ENCODE measurements at places on chromosomes 4 and X.

GRCh38 chr4:86939729-86940575 is 5.1 kb downstream of the AFF1 start:
- peak overlapping the region; percentile 23 for H3K4me3 ChIP-seq
- H3K36me3 ChIP-seq, result peaks cover 3% of the 10 kb centered on the region
- H3K27ac ChIP-seq, result peak overlapping the region; percentile 80
- peak; percentile 53 for DNase-seq
- no peaks in the 10 kb centered on the region for H3K27me3 ChIP-seq

GRCh38 chr4:136400829-136401228 is 1131.5 kb downstream of the PCDH18 start:
- DNase-seq, result no peak
- no peaks in the 10 kb centered on the region for H3K4me1 ChIP-seq
- H3K36me3 ChIP-seq, result no peaks in the 10 kb centered on the region
- H3K27me3 ChIP-seq, result no peaks in the 10 kb centered on the region

GRCh38 chrX:126557151-126557550 is 4.5 kb upstream of the DCAF12L1 start:
- DNase-seq, result no peak
- no peaks in the 10 kb centered on the region for H3K36me3 ChIP-seq
- H3K27ac ChIP-seq, result no peak overlapping the region
- H3K27me3 ChIP-seq, result no peaks in the 10 kb centered on the region
- H3K4me1 ChIP-seq, result no peaks in the 10 kb centered on the region

DNA sequence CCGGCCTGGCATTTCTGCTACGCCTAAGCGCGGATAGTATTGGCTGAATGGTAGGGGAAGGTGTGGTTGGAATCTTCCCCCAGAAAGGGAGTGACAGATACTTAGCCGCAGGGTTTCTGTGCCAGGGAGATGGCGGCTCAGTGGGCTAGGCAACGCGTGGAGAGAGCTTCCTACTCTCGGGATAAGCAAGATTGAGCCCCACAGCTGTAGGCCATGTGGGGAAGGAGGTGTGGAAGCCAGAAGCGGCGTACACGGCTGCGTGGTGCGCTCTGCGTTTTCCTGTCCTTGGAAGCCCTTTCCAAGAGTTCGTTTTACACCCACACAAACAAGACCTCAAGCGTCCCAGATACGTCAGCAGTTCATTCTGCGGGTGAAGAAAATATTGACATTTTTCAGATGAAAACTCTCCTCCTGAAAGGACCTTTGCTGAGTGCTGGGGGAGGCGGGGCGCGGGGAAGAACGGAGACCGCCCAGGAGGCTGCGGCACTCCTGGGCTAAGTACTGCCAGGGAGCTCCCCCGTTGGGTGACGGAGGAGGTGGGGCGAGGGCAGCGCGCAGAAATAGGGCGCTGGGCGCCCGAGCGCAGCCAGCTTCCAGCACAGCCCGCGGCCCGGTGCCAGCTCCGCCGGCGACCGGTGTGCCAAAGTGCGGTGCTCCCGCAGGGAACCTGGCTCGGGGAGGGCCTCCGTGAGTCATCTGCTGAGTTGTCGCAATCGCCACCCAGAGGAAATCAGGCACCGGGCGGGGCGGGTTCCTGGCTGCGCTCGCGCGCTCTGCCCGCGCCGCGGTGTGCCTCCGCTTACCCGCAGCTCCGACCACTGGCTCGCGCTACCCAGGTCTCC is at the start of gene GPAT3:
Gene GPAT3 (plus strand): TSS at position 589 of the 842 bp plus-strand sequence. CDS start 515 bp downstream, outside the sequence.
- H3K27me3 ChIP-seq, result peaks cover 12% of the 10 kb centered on the region
- H3K4me3 ChIP-seq, result peak within 1 kb of the TSS; percentile 83
- peak; percentile 84 for DNase-seq
- peak within 1 kb of the TSS; percentile 44 for H3K27ac ChIP-seq
- no peaks in the 10 kb centered on the region for H3K36me3 ChIP-seq

Measured in activated CD4-positive, alpha-beta memory T cell treated with anti-CD3 and anti-CD28 coated beads for 36 hours (primary cell).